HFFc6 (cell line): ENCODE measurements at places on chromosomes 1 and 21. TPM values are rescaled to one million over a fixed set of nuclear protein-coding genes. Genes with fewer than 3 reads are reported as not detected.

GRCh38 chr21:38300141-38300578 lies 43.4 kb downstream of the KCNJ15 start:
- DNase-seq, result no peak

- DNase-seq, result no peak
Observed at GRCh38 chr1:175881246-175881976, 138.0 kb upstream of the TNR start.

The CTTNBP2NL gene
- total RNA-seq, result 77.1 and 78.3 TPM in 2 replicates

The AMY1C gene
- not detected in 3 replicates for total RNA-seq

The DPYD gene
- 34.8 to 77.8 TPM (median 43.5 TPM) in 3 replicates for total RNA-seq

DNA sequence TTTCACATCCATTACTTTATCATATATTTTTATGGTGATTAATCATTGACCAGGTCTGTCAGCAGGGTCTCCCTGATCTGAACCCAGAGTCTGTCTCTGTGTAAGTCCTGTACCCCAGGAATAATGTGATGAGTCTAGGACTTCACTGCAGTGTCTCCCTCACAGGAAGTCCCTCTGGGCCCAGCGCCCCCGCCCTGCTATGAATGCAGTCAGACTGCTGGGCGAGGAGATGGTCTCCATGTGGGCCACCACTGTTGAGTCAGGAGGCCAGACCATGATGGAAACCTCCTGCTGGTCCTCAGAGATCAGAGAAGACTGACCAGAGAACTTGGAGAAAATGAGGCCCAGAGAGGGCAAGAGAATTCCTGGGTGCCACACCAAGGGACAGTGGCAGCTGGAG lies 9.5 kb downstream of the TMEM222 start:
- no peak for DNase-seq

- no peak for DNase-seq
Observed at GRCh38 chr1:229225331-229225782, 45.6 kb upstream of the RAB4A start.

The CPT2 gene
- 11.9 to 12.9 TPM (median 12.3 TPM) in 3 replicates for total RNA-seq

The TBX19 gene
- 0.41 to 0.56 TPM (median 0.53 TPM) in 3 replicates for total RNA-seq
